Neural crest cell (in vitro differentiated cells): ENCODE measurements at places on chromosomes 13 and 19.

GRCh38 chr13:113533161-113533840 lies 42.8 kb upstream of the DCUN1D2 start:
- no peaks in the 10 kb centered on the region for H3K27me3 ChIP-seq
- no peak overlapping the region for H3K4me3 ChIP-seq
- H3K36me3 ChIP-seq, result peaks cover 15% of the 10 kb centered on the region
- DNase-seq, result no peak
- no peak overlapping the region for H3K27ac ChIP-seq
- H3K4me1 ChIP-seq, result no peaks in the 10 kb centered on the region

- H3K4me3 ChIP-seq, result no peak overlapping the region
- DNase-seq, result no peak
- H3K4me1 ChIP-seq, result no peaks in the 10 kb centered on the region
Measured at GRCh38 chr13:60887711-60888110, 490.7 kb downstream of the TDRD3 start.

GRCh38 chr13:85590231-85590931 lies 208.8 kb downstream of the SLITRK6 start:
- H3K27ac ChIP-seq, result no peak overlapping the region
- DNase-seq, result no peak
- no peaks in the 10 kb centered on the region for H3K36me3 ChIP-seq

- peaks cover 11% of the 10 kb centered on the region for H3K36me3 ChIP-seq
- no peak overlapping the region for H3K4me3 ChIP-seq
- no peaks in the 10 kb centered on the region for H3K4me1 ChIP-seq
- H3K27me3 ChIP-seq, result no peaks in the 10 kb centered on the region
- no peak for DNase-seq
Measured at GRCh38 chr19:55902080-55902751, 29.9 kb downstream of the NLRP13 start.

DNA sequence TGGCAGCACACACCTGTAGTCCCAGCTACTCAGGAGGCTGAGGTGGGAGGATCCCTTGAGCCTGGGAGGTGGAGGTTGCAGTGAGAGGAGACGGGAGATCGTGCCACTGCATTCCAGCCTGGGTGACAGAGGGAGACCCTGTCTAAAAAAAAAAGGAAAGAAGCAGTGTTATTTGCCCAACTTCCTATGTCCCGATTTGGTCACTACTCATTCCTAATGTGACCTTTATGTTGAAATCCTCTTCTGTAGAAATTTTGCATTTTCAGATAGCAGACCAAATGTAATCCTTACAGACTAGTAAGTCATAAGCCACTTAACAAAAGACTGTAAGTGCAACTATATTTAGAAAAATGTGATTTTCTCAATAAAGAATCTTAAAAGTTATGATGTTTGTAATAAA lies 18.2 kb upstream of the STK24 start:
- no peaks in the 10 kb centered on the region for H3K27me3 ChIP-seq
- H3K36me3 ChIP-seq, result no peaks in the 10 kb centered on the region

DNA sequence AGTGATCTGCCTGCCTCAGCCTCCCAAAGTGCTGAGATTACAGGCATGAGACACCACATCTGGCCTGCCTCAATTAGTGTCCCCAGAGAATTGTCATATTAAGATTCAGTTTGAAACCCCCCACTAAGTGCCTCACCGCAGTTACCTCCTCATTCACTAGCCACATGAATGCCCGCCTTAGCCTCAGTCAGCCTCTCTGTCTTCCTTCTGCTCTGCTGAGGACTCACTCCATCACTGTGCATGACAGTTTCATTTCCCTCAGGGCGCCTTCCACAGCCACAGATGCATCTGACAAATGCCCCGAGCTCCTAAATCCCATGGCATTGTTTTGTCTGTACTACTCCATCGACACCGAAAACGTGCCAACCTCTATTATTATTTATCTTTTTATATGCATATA lies 23.3 kb downstream of the MIPEP start:
- H3K27me3 ChIP-seq, result no peaks in the 10 kb centered on the region
- DNase-seq, result no peak
- no peaks in the 10 kb centered on the region for H3K4me1 ChIP-seq
- no peak overlapping the region for H3K27ac ChIP-seq

- H3K36me3 ChIP-seq, result no peaks in the 10 kb centered on the region
- H3K27ac ChIP-seq, result no peak overlapping the region
- no peaks in the 10 kb centered on the region for H3K27me3 ChIP-seq
- DNase-seq, result no peak
Measured at GRCh38 chr19:1402411-1403070, 1.2 kb upstream of the GAMT start.

GRCh38 chr13:26965952-26966700 lies 205.5 kb downstream of the USP12 start:
- H3K36me3 ChIP-seq, result no peaks in the 10 kb centered on the region
- H3K4me1 ChIP-seq, result peaks cover 3% of the 10 kb centered on the region
- peaks cover 22% of the 10 kb centered on the region for H3K27me3 ChIP-seq
- no peak for DNase-seq

DNA sequence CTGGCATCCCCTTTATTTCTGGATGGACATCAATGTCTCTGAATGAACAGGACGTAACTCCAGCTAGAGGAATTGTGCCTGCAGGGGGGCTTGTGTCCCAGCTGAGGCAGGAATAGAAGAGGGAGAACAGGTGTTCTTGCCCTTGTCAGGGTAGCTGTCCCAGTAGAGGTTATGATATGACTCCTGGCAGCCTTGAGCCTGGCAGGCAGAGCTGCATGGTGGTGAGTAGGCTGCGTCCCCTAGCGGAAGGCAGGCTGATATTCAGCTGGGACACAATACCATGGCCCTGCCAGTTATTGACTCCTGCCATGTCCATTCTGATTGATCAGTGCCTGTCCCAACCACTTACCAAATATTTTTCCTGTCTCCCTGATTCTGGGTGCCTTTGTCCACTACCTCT lies 197.2 kb downstream of the RAP2A start:
- peaks cover 6% of the 10 kb centered on the region for H3K4me1 ChIP-seq
- H3K4me3 ChIP-seq, result no peak overlapping the region
- H3K36me3 ChIP-seq, result peaks cover 2% of the 10 kb centered on the region
- no peak overlapping the region for H3K27ac ChIP-seq
- H3K27me3 ChIP-seq, result peaks cover 3% of the 10 kb centered on the region

GRCh38 chr13:113329656-113330312 lies 32.7 kb downstream of the LAMP1 start:
- H3K4me1 ChIP-seq, result no peaks in the 10 kb centered on the region
- no peak for DNase-seq
- H3K36me3 ChIP-seq, result peaks cover 3% of the 10 kb centered on the region
- no peak overlapping the region for H3K4me3 ChIP-seq
- H3K27me3 ChIP-seq, result no peaks in the 10 kb centered on the region

- no peaks in the 10 kb centered on the region for H3K4me1 ChIP-seq
- no peak overlapping the region for H3K4me3 ChIP-seq
- H3K27me3 ChIP-seq, result no peaks in the 10 kb centered on the region
- no peak for DNase-seq
- H3K36me3 ChIP-seq, result no peaks in the 10 kb centered on the region
- no peak overlapping the region for H3K27ac ChIP-seq
Measured at GRCh38 chr13:34521171-34521570, 420.9 kb upstream of the NBEA start.
